Activated T-cell treated with anti-CD3 and anti-CD28 coated beads, Interleukin-2, amount 50 U/mL, for 4 hours (primary cell): ENCODE measurements at places on chromosomes 1 and 21. TPM values are rescaled to one million over a fixed set of nuclear protein-coding genes. Genes with fewer than 3 reads are reported as not detected.

The S100A9 gene
- 0.38 TPM for total RNA-seq

The FABP3 gene
- total RNA-seq = not detected

The ATP5PF gene
- 179 TPM for total RNA-seq

The KIF21B gene
- 24.2 TPM for total RNA-seq

The AMY2A gene
- 0.90 TPM for total RNA-seq

The HSD11B1 gene
- 2.6 TPM for total RNA-seq

The SNX7 gene
- 0.15 TPM for total RNA-seq

The S100A6 gene
- 188 TPM for total RNA-seq

The S100A16 gene
- 0.24 TPM for total RNA-seq

The CCDC185 gene
- total RNA-seq = not detected

GRCh38 chr1:89688607-89689006, 55.7 kb downstream of the LRRC8C start:
- DNase-seq = no peak

- no peak for DNase-seq
Measured at GRCh38 chr1:179052776-179053175, 27.1 kb downstream of the FAM20B start.

- DNase-seq = no peak
Measured at GRCh38 chr1:108043707-108044106, 78.7 kb upstream of the VAV3 start.

GRCh38 chr1:227903061-227903521, 44.6 kb downstream of the WNT9A start:
- DNase-seq = no peak

- no peak for DNase-seq
Measured at GRCh38 chr1:44511769-44512168, 106.7 kb downstream of the RNF220 start.

GRCh38 chr1:50454911-50455310, 31.7 kb upstream of the DMRTA2 start:
- no peak for DNase-seq

DNA sequence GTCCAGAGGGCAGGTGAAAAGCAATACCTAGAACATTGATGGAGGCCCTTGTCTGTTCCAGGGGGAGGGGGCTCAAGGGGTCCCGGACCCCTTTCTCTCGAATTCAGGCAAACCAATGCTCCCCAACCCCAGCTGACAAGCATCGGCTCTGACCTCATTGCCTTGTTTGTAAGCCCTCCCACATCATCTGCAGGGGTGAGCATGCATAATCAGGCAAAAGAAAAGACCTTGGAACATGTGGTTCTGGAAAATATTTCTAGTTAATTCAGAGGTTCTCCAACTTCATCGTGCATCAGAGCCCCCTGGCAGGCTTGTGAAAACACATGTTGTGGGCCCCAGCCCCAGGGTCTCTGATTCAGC, 231.3 kb downstream of the TOMM20 start:
- no peak for DNase-seq

DNA sequence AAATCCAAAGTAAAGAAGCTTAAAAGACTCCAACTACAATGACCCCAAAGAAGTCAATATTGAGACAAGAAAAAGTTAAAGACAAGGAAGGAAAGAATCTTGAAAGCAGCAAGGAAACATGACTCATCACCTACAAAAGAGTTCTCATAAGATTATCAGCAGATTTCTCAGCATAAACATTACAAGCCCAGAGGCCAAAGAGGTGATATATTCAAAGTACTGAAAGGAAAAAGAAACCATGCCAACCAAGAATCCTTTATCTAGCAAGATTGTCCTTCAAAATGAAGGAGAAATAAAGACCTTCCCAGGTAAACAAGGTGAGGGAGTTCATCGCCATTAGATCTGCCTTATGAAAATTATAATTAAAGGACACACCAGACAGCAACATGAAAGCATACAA, 49.8 kb downstream of the CSMD2 start:
- no peak for DNase-seq

DNA sequence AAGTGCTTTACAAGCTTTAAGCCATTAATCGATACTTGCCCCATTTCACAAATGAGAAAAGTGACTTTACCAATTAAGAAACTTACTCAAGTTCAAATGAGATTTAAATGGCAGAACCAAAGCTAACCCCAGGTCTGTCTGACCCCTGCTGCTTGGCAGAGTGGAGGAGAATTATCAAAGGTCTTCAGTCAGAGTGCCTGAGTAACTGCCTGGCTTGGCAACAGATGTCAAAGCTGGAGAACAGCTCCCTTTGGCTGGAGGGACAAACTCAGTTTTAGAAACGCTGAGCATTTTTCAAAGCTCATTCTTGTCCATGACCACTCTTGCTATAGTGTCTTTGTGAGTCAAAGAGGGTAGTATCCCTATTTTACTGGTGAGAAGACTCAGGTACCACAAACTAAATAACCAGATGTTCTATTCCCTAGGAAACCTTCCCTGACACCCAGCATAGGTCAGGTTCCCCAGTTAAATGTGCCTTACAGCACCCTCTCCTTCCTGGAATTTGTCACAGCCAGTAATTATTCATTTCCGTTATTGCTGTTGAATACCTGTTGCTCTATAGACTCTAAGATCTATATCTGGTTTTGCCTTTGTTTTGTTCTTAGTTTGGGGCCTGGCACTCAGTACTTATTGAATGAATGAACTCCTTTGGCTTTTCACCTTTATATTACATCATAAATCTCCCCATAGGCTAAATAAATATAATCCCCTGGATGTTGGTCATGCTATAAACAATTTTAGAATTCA, 5.0 kb upstream of the BCAR3 start:
- no peak for DNase-seq

DNA sequence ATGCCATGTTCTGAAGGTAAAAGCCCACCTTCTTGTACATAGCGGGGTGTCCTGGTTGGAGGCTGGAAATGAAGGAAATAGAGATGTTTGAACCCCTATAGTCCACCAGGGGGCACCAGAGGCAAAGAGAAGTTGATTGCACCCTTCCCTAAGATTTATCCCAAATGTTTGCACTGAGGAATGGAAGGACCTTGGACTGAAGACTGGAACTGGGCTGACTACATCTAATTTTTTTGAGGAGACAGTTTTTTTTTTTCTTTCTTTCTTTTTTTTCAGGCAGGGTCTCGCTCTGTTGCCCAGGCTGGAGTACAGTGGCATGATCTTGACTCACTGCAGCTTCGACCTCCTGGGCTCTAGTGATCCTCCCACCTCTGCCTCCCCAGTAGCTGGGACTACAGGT, 55.3 kb upstream of the EIF4G3 start:
- peak; percentile 23 for DNase-seq

GRCh38 chr1:53878492-53879105, 11.0 kb downstream of the YIPF1 start:
- DNase-seq = no peak

DNA sequence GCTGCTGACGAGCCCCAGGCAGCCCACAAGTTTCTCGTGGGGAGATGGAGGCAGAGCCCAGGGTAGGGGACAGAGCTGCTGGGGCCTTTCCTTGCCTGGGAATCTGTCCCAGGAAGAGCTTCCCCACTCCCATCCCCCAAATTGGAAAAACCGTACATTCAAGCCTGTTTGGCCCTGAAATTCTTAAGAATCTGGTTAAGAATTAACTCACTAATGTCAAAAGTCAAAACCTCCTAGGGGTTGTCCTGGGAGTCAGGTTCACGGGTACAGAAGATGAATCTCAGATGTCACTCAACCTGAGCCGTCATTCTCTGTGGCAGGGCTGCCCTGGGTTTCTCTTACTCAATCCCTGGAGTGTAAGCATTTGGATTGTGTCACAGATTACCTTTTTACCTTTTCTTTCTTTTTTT, 8.4 kb downstream of the C1orf115 start:
- DNase-seq = no peak
